ENCODE measurements at places on chromosomes 3 and 15.

DNA sequence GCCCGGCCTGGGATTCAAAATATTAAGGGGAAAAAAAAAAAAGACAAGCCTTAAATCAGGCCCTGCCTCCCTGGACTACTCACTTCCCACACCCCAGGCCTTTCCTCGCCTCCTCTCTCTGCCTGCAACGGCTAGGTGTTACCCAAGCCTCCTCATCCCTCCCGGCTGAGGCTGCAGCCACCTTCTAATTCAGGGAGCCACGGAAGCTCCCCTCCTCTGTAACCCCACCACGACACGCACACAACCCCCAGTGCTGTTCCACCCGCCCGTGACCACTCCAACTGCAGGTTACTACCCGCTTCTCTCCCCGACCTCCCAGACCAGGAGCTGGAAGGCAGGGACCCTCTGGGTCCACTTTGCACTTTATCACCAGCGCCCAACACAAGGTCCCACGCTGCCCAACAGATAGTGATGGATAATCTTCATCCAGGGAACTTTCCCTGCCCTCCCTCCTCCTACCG is 936 bp downstream of the KIF7 start:
- DNase-seq, result no peak

GRCh38 chr3:165903885-165904630 is 66.8 kb upstream of the BCHE start:
- no peak for DNase-seq

DNA sequence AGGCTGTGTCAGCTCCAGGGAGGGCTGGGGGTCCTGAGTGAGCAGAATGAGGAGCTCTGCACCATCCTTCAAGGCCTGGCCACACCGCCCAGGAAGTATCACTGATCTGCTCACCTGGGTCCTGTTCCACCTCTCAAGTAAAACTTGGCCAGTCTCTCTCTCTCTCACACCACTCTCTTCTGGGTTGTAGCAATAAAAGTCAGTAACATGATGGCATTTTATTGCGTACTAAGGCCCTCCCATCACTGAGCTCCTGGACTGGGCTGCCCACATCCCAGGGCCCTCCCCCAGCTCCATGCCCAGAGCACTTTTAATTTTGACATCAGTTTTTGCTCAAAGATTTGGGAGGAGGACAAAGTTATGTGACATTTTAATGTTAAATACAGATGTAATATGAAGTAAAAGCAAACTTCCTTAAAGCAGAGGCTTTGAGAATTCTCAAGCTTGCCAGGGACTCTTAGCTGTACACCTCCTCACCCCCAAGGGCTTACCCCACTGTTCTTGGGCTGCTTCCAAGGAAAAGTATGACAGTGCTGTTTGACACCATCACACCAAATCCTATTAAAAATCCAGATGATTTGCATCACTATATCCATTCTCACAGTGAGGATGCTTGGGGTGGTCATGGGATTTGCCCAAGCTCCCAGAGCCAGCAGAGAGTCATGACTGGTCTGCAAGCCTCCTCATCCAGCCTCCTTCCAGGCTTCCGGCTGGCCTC is 105.1 kb upstream of the SLCO2A1 start:
- DNase-seq, result no peak

- no peak for DNase-seq
Observed at GRCh38 chr3:112149136-112149535, 16.1 kb upstream of the GCSAM start.

DNA sequence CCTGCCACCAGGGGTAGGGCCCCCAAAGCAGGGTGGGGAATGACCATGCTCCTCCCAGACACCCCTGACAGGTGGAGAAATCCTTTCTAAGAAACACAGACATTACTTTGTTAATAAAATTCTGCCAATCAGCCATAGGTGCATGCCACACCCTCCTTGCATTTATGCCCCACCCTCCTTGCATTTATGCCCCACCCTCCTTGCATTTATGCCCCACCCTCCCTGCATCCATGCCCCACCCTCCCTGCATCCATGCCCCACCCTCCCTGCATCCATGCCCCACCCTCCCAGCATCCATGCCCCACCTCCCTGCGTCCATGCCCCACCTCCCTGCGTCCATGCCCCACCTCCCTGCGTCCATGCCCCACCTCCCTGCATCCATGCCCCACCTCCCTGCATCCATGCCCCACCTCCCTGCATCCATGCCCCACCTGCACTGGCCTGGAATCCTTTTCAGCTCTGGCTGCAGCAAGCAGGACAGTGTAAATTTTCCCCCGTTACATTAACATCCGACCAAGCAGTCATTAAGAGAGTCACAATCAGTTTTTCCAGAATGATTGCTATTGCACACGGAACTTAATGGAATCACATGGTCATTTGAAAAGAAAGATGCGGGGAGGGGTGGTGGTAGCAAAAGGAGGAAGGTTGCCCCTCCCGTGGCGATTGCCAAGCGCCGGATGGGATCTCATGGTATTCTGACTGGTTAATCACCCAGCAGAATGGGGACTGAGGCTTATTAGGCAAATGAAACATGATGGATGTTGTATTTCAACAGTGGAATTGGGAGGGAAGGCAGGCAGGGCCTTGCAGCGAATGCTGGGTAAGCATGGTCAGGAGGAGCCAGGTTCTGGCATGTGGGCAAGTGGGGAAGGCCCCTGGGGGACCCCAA is 91.2 kb downstream of the TLE3 start:
- DNase-seq, result no peak

DNA sequence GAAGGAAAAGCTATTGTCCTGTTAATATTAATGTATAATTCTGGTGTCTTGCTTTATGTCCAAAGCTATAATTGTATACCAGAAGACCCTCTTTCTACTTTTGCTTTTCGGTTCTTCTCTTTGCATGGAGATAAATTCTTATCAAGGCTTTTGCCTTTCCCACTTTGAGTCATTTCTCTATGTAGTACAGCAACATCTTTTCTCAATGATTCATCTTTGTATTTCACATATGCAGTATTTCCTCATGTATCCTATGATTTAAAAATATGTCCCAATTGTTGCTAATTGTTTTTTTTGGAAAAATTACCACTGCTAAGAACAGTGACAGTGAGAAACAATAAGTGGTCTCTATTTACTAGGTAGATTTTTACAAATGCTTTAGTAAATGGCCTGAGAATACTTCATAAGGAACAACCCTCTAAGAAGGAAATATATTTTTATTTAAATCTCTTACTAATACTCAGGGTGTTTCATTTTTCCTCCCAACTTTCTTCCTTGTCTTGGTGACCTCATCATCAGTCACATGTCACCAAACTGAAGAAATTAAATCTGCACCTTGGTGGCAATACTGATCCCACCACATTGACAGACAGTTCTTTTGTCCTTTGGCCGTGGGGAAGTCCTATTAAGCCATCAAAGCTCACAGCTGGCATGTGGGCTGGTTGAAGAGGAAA is 290.6 kb downstream of the SATB1 start:
- no peak for DNase-seq

DNA sequence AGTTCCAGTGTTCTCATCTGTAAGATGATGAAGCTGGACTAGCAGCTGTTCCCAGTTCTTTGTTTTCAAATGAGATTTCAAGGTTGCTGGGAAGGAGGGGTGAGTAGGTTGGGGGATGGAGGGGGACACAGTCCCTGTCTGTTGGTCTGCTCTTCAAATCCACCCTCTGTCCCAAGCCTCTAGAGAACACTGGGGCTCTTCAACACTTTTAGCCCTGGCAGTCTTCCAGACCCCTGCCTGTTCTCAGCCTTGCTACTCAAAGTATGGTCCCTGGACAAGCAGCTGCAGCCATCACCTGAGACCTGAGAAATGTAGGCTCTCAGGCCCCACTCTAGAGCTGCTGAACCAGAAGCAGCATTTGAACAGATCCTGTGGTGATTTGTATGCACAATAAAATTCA is 41.3 kb downstream of the NEK11 start:
- no peak for DNase-seq

DNA sequence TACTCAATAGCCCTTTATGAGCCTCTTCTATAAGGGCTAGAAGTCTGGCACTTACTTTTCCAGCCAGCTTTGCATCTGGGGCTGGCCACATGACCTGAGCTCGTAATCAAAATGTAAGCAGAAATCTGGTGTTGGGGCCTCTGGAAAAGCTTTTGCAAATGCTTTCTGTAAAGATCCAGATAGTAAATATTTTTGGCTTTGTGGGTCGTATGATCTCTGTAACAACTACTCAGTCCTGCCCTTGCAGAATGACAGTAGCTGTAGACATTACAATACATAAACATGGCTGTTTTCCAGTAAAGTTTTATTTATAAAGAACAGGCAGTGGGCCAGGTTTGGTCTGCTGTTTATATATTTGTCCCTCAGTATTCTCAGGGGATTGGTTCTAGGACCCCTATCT is 46.2 kb upstream of the THRB start:
- no peak for DNase-seq

All from AG09319 (cell line).